AG08396 (cell line): ENCODE measurements at places on chromosomes 5 and 9.

DNA sequence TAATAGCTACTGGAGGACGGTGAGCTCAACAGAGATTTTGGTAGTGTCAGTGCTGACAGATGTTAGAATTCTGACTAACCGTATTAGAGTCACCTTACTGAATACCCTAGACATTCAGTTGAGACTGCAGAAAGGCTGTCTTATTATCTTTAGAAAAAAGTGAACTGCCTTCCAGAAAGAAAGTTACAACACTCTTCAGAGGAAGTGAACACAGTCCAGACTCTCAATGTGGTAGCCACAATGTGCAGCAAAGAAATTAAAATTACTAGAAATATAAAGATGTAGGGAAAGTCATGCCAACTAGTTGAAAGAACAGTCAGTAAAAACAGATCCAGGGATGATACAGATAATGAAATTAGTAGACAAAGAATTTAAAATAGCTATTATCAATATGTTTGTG, 47.1 kb upstream of the COL15A1 start:
- DNase-seq: no peak

DNA sequence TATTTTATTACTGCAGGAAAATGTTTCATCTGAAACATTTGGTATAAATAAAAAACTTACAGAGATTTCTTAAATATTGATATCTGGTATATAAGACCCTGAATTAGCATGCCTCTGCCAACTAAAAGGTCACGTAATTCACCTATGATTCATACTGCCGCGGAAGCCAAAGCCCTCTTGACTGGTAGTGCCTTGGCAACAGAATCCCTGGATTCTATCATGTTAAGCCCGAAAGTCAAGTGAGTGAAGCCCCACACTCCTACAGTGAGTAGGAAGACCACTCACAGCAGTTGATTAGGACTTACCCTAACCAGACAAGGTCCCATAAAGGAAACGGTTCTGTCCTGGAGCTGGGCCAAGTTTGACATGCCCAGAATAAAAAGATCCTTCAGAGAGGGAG, 175.6 kb upstream of the NREP start:
- DNase-seq: no peak

DNA sequence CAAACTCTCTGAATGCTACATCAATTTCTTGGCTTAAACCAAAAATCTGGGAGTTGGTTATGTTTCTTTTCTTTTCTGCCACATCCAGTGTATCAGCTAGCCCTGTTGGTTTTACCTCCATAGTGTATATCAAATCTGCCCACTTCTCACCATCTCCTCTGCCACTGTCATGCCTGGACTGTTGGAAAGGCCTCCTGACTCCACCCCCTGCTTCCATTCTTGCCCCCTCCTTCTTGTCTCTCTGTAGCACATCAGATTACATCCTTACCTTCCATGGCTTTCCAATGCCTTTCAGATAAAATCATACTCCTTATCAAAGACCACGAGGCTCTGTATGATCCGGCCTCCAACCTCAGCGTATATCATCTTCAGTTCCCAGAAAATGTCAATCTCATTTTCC, 35.4 kb downstream of the STXBP1 start:
- DNase-seq: no peak

DNA sequence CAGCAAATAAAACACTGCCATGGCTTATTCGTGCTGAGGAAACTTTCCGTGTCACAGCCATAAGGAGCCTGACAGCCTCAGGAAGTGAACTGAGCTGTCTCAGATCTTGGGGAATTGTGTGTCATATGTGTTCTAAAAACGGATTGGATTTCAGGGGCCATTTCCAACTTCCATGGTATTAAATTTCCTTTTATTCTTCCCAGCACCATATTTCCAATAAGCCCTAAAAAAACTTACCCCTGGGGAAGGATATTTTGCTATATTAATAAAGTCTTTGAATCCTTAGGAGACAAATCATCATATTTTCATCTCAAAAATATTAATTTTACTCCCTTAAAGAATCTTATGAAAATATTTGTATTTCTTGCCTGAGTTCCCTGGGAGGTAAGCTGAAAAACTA, 93.9 kb downstream of the LHFPL2 start:
- no peak for DNase-seq

GRCh38 chr9:120579139-120580050, 572 bp downstream of the CDK5RAP2 start:
- peak; percentile 25 for DNase-seq

DNA sequence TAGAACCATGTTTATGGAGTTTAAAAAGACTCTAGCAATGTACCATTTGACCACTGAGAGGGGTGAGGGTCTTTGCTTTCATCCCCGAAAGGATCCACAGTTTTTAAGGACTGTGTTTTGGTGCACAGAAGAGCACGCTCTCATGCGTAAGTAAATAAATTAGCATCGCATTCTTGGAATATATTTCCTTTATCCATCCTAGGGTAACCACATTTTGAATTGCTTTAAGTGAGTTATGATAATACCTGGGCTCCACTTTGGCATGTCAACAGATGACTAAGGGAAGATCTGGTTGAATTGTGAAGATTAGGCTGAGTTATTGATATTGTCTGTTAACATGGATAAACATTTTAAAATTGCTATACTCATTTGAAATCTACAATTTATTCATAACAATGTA, 89.4 kb upstream of the EDIL3 start:
- DNase-seq: no peak

GRCh38 chr5:176773408-176774035, 36.8 kb upstream of the UNC5A start:
- no peak for DNase-seq

- DNase-seq: no peak
These were observed 19.7 kb downstream of the MEGF9 start for GRCh38 chr9:120694559-120694958.

GRCh38 chr5:113115061-113115460, 138.5 kb downstream of the DCP2 start:
- no peak for DNase-seq

GRCh38 chr9:131416509-131416908, 22.6 kb downstream of the PRRC2B start:
- no peak for DNase-seq

- DNase-seq: no peak
These were observed 2.8 kb downstream of the SUSD3 start for GRCh38 chr9:93061260-93061751.
